ENCODE measurements at places on chromosomes 16 and 17.

GRCh38 chr17:77308861-77309726 is 168.3 kb downstream of the SEC14L1 start:
- peak; percentile 57 for DNase-seq

DNA sequence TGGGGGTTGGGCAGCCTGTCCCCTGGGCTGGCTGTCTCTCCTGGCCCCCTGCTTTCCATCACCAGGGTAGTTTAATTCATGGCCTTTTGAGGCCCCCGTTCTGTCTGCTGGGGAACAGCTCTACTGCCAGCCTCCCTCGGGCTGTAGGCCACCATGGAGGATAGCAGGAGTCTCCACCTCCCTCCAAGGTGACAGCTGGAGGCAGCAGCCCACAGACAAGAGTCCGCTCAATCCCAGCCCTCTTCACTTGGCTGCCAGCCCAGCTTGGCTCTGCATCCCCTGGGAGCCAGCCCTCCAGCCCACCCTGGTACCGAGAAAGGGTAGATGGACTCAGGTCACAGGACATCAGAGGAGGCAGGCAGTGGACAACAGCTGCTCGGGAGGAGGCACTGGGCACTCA is 194.6 kb upstream of the SDK2 start:
- DNase-seq = no peak

DNA sequence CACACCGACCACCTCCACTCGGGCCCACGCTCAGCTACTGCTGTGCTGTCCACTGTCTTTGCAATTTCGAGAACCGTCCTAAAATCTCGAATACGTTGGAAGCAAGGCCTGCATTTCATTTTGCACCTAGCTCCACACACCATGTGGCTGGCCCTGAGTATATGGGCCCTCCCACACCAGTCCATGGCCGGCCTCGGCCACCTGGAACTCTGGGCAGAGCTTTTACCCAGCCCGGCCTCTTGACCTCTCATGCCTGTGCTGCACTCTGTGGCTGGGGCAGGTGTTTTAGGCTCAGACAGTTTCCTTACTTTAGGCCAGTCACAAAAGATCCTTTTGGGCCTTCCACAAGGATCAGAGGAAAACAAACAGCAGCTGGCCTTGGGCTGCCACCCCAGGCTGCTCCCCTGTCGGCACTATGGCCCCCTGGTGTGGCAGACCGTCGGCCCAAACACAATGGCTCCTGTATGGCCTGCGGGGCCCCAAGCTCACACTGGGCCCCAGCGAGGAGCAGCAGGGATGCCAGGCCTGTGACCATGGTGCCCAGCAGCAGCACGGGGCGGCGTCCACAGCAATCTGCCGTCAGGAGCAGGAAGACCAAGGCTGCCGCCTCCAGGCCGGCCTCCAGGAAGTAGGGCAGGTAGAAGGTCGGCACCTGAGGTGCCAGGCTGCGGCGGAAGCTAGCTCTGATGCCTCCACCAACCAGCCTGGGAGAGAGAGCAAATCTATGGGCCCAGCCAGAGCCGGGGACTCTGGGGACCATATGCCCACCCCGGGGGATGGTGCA is 2.5 kb downstream of the SLC22A31 start:
- no peak for DNase-seq

GRCh38 chr17:65477600-65477999 is 83.8 kb downstream of the AXIN2 start:
- DNase-seq = no peak

DNA sequence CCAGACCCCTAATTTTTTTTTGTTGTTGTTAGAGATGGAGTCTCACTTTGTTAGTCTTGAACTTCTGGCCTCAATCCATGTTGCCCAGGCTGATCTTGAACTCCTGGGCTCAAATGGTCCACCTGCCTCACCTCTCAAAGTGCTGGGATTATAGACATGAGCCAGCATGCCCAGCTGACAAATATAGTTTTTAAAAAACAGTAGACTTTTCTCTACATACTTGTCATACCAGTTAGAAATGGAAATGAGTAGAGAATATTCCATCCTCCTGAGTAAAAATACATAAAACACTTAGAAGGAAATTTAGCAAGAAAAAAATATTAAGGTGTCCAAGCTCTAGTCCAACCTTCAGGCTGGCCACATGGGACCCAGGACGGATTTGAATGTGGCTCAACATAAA is 21.4 kb downstream of the C16orf78 start:
- DNase-seq = no peak

DNA sequence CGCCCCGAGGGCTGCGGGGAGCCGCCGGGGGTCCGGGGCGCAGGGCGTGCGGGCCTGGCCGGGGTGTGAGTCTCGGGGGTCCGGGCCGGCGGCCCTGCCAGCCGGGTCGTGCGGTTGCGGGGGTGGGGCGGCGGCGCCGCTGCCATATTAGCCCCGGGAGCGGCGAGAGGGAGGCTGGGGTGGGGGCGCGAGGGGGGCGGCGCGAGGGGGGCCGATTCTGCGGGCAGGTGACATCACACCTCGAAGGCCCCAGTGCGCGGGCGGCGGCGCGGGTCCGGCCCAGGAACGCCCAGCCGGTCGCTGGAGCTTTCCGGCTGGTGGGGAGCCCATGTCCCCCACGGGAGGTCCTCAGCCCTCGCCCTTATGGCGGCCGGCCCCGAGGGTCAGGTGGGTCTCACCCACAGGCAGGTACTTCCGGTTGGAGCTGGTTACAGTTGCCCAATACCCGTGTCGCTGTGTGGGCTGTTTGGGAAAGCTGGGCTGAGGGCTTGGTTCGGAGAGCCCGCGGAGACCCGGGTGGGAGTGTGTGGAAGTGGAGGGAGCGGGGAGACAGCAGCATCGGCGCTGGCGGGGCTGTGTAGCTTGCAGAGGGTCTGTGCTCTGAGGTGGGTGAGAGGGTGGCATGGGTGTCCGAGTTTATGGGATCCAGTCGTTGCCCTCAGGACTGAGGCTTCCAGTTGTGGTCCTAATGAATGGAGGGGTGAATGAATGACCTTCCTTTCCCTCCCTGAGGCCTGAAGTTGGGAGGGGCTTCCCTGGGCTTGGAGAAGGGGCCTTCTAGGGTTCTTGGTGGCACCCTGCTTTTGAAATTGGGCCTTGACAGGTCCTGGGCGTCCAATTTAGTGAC is 804 bp downstream of the ATP6V0C start:
- peak; percentile 35 for DNase-seq

DNA sequence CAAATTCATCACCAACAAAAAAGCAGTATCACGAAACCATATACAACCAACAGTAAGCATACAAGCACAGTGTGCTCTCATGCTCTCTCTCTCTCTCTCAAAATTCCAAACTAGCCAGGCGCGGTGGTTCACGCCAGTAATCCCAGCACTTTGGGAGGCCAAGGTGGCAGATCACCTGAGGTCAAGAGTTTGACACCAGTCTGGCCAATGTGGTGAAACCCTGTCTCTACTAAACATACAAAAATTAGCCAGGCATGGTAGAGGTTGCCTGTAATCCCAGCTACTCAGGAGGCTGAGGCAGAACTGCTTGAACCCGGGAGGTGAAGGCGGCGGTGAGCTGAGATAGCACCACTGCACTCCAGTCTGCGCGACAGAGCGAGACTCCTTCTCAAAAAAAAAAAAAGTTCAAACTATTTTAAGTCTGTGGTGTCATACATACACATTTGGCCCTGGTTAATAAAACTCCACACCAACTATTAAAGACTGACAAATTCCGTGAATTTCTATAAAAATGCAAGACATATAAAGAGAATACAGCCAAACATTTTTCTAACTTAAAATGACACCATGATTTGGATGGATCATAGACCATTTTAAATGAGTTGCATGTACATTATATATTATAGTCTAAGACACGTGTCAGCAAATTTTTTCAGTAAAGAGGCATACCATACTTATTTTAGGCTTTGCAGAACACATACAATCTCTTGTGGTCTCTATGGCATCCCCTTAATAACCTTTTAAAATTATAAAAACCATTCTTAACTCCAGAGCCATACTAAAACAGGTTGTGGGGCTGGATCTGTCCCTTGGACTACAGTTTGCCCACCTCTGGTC is 30.9 kb downstream of the GLG1 start:
- DNase-seq = peak; percentile 52

- DNase-seq = no peak
Observed at GRCh38 chr16:21336231-21336630, 58.1 kb upstream of the CRYM start.

Measured in kidney tubule cell (primary cell).